T47D (cell line): ENCODE measurements at places on chromosomes 12 and 14.
A peak's percentile ranks its signal among the peaks of the same experiment; 100 is the strongest.

DNA sequence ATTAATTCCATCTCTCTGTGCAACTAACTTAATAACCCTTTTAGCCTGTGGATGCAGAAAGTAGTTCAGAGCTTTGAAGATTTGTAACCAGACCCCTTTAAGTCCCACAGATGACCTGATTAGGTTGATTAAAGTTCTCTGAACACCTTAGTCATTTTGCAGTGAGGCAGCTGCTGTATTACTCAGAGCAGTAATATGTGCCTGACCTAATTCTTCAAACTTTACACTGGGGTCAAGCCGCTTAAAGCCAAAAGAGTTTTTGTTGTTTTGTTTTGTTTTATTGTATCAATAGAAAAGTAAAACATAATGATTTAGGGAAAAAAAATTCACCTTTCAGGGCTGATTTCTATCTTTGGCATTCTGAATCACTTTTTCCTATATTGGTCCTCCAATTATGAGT, 78.6 kb upstream of the PLEKHG7 start:
- DNase-seq, result no peak

GRCh38 chr14:105531894-105532623, 5.7 kb downstream of the TMEM121 start:
- no peak for DNase-seq

DNA sequence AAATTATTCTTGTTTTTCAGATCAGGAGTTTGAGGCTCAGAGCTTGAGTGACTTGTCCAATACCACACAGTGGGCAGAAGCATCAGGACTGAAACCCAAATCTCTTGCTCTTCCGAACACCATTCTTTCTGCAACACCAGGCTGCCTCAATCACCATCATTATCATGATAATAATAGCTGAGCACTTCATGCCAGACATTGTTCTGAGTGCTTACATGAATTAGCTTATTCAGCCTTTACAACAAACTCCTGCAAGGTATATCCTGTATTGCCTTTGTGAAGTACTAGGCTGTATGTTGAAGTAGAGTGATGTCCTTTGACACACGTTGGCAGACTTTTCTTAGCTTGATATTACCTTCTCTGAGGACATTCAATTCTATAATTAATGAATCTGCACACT, 257.4 kb upstream of the ATP2B1 start:
- DNase-seq, result no peak

DNA sequence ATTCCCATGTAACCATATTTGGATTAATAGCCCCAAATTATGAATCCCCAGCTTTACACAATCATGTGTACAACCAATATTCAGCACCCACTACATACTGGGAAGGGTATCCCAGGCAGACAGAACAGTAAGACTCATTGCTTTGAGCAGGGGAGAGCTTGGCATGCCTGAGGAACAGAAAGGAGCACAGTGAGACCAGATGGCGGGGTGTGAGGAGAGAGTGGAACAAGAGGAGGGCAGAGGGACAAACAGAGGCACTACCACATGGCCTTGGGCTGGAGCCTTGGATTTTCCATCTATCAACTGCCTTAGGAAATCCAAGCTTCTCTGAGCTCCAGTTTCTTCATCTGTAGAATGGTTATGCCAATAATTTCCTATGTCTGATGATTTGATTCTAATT, 3.8 kb downstream of the DGKA start:
- DNase-seq, result no peak

GRCh38 chr14:94793901-94794300, 24.0 kb upstream of the GSC start:
- no peak for DNase-seq

DNA sequence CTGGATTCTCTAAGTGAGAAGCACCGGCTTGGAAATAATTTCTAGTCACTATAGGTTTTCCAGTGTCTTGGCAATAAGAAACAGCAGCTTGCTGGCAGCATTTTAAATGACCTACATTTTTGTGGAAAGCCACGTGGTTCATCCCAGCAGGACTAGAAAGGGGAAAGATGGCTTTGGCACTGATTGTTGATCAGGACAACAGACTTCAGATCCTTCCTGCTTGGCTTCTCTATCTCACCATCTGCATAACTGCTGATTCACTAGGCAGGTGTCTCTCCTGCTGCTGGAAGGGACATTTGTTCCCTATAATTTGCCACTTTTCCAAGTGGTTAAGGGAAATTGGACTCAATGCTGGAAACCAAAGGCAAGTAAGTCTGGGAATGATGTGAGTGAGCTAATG, 131.0 kb downstream of the TTC8 start:
- no peak for DNase-seq

- no peak for DNase-seq
These were observed 10.8 kb downstream of the HIP1R start for GRCh38 chr12:122845865-122846621.

GRCh38 chr14:89228921-89229639, 188.0 kb downstream of the FOXN3 start:
- DNase-seq, result no peak

GRCh38 chr14:99342906-99343305, 70.9 kb upstream of the BCL11B start:
- DNase-seq, result no peak

GRCh38 chr12:65162609-65163008, 6.8 kb upstream of the LEMD3 start:
- DNase-seq, result no peak

DNA sequence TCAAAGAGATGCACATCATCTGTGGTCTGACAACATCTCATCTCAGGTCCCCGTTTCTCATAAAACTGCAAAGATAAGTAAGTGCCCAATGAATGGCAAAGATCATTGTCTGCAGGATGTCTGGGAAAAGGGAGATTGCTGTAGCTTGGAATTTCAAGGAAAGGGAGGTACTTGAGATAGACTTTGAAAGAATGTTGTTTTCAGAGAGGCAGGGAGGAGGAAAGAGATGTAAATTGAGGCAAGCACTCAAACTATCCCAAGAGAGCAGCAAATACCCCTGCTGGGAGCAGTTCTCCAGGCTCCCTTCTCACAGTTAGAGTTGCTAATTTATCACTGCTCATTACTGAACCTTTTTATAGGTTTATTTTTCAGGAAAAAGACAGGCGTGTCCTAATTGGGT, 107.1 kb downstream of the MYRFL start:
- DNase-seq, result no peak

GRCh38 chr14:62451221-62451620, 594.0 kb downstream of the KCNH5 start:
- no peak for DNase-seq

DNA sequence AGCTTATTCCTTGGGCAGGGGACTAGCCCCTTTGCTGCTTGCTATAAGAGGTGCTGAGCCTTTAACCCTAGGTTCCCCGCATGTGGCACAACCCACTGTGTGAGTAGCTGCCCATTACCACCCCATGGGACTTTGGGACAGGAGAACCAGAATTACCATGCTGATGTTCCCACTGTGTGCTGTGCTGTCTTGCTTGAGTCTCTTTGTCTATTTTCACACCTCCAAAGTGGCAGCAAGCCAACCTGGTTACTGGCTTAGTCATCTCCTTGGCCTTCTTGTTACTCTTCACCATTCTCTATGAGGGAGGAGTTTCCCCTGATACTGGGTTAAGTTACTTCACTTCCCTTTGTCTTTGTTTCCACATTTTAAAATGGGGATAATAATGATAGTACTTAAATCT, 73.4 kb upstream of the ETV6 start:
- DNase-seq, result no peak

DNA sequence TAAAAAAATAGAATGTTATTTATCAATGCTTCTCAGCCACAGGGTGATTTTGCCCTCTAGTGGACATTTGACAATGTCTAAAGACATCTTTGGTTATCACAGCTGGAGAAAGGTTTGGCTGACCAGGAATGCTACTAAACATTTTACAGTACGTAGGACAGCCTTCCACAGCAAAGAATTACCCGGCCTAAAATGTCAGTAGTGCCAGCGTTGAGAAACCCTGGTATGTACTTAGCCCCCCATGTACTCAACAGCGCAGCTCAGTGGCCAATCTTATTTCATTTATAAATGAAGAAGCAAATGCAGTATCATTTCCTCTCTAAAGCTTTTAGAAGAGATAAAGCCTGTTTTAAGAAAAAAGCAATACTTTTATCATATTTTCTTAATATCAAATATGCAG, 5.8 kb downstream of the MARK3 start:
- DNase-seq, result peak; percentile 41

DNA sequence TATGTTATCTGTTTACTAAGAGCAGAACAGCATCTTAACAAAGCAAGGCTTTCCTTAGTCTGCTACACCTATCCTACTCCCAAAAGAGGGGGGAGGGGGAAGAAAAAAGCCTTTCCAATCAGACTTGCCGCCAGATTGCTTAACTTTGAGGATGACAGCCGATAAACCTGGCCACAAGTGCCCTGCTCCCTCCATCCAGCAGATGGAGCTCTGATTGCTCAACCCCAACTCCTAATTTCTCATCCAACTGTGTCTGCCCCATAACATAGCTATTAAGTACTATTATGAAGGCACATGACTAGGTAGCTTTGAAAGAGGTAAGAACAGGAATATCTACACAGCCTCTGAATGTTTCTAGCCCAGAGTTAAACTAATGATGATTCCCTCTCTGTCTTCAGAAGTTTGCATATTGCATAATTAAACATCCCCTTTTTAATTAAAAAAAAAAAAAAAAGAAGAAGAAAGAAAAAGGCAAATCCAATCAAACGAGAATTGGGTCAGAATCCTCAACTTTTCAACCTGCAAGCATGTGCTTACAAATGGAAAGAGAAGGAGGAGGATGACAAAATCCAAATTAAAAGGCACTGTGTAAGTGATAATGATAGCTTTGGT, 247.4 kb downstream of the GALC start:
- DNase-seq, result peak; percentile 30

- DNase-seq, result no peak
These were observed 384.6 kb downstream of the APAF1 start for GRCh38 chr12:99029511-99030271.

- DNase-seq, result peak; percentile 55
These were observed 128.3 kb upstream of the FGD4 start for GRCh38 chr12:32270818-32271710.

GRCh38 chr14:54169254-54169924, 212.8 kb upstream of the BMP4 start:
- no peak for DNase-seq

DNA sequence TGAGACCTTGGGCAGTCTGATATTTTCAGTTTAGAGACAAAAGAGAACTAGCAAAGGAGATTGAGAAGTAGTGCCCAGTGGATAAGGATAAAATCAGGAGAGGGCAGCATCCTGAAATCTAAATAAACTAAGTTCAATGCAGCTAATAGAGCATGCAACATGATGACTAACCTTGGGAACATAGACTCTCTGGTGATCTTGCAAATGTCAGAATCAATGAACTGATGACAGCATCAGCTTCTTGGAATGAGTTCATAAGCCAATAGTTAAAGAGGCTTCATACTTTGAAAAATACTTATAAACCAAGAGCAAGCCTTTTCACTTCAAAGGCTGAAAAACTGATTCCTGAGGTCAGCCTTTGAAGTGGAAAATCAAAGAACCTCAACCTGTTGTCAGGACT, 8.2 kb downstream of the TAS2R19 start:
- no peak for DNase-seq

DNA sequence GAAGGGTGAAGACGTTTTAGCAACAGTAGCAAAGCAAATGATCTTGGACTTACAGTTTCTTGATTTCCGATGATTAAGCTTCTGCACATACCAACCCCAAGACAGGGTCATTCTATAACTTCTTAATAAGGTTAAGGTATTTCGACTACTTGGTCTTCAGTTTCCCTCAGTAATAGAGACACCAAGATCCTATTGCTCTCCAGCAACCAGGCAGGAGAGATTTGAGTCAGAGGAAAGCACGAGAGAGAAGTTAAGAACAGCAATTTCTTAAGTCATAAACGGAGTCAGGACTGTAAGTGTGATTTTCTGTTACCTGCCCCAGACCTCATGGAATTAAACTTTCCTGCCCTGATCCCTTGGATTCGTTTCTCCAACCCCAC, 215.6 kb downstream of the TTC8 start:
- no peak for DNase-seq

DNA sequence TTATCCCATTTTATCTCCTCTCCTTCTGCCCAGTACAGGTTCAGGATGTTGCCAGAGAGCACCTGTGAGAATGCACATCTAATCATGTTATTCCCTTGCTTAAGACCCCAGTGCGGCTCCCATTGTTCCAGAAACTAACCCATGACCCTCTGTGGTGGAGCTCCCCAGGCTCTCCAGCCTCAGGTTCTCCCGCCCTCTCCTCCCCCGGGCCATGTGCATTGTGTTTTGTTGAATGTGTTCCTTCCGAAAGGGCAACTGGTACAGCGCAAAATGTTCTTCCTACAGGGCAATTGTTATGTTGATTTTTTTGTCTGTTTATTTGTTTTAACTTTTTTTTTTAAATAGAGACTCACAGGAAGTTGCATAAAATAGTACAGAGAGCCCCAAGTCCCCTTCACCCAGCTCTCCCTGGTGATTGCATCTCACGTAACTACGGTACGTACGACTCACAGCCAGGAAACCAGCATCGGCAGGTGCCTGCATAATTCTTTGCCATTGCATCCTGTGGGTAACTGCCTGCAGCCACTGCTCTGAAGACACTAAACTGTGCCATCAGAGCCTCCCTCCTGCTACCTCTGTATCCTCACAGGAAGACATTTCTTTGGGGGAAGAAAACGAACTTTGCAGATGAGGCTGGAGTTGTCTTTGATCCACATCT, 31.2 kb downstream of the TMEM132C start:
- DNase-seq, result no peak
